ENCODE measurements at places on chromosomes 1 and 21. TPM values are rescaled to one million over a fixed set of nuclear protein-coding genes. Genes with fewer than 3 reads are reported as not detected.

DNA sequence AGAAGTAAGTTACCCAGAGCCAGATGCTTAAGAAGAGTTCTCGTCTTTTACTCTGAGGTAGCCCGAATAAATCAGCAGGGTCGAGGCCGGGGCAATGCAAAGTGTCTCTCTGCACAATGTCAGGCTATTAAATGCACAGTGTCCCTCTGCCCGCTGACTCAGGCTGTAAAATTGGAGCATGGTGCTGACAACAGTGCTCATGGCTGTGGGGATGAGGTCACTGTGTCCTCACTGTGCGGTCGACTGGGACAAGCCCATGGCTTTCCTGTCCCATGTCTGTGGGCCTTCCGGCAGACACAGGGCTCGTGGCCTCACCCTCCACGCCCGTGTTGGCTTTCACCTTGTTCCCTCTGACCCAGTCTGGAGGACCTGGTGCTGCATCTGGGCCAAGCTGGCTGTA is 14.6 kb upstream of the SLC2A1 start:
- H3K36me3 ChIP-seq: no peaks in the 10 kb centered on the region
- H3K27ac ChIP-seq: no peak overlapping the region
- DNase-seq: peak; percentile 39

DNA sequence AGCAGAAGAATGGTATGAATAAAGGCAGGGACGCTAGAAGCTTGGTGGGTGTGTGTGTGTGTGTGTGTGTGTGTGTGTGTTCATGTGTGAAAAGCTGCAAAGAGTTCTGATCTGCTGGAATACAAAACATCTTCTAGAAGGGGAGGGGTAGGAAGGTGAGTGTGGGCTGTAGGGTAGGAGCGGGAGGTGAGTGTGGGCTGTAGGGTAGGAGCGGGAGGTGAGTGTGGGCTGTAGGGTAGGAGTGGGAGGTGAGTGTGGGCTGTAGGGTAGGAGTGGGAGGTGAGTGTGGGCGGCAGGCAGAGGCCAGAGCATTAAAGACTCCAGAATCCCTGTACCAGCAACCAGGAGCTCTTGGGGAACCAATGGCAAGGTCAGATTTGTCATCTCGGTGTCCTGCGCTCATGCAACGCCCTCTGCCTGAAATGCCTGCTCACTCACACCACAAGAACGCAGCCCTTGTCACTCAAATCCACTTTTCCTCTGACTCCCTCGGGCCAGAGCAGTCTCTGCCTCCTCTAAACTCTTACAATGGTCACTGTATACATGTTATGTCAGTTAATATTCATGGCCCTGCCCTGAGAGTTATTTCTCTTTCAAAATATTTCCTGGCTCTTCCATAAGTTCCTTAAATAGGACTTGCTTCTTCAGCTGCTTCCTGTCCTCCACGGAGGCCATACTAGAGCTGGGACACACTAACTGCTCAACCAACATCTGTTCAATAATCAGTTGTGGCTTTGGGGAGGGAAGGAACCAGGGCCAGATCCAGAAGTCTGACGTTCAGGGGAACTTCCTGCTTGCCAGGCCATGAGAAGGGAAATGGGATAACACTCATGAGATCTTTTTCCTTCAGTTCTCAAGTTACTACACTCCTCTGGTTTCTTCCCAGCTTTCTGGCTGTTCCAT is 53.6 kb upstream of the ZNF644 start:
- H3K27me3 ChIP-seq: no peaks in the 10 kb centered on the region
- no peak overlapping the region for H3K4me3 ChIP-seq
- H3K4me1 ChIP-seq: no peaks in the 10 kb centered on the region
- no peaks in the 10 kb centered on the region for H3K36me3 ChIP-seq

HES3 gene
- not detected for total RNA-seq

C1QA gene
- total RNA-seq: not detected

DNA sequence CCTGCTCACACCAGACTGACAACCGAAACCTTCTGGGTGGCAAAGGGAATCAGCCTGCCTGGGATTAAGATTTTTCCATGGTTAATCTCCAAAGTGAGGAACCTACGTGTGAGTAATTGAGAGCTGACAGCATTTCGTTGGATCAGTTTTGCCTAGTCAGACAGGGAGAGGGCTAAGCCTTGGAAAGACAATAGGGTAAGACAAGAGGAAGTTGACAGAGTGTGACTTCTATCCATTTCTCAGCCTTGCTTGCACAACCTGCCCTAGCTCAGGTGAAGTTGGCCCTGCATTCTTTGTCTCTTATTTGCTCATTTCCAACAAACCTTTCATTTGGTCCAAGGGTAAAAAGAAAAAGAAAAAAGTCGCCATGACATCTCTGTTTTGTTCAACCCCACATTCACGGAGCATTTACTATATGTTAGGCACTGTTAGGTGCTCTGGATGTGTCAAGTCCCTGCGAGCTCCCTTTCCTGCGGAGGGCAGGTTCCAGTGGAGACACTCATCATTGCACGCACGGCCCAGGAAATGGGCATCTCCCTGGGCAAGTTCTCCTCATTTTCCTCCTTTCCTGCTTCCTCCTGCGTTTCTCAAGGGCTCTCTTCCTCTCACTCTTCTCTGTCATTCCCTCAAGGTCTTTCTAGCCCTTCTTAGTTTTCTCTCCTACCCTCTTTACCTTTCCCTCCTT is 23.3 kb downstream of the KIRREL1 start:
- H3K27ac ChIP-seq: peak overlapping the region; percentile 99
- H3K27me3 ChIP-seq: no peaks in the 10 kb centered on the region
- peak; percentile 55 for DNase-seq
- peak overlapping the region; percentile 3 for H3K4me3 ChIP-seq
- no peaks in the 10 kb centered on the region for H3K36me3 ChIP-seq

KRTAP8-1 gene
- not detected for total RNA-seq

ATP6V1G3 gene
- not detected for total RNA-seq

GRCh38 chr21:29671728-29672127 is 268.1 kb downstream of the GRIK1 start:
- H3K27ac ChIP-seq: no peak overlapping the region
- H3K4me1 ChIP-seq: no peaks in the 10 kb centered on the region
- DNase-seq: no peak
- peaks cover 11% of the 10 kb centered on the region for H3K27me3 ChIP-seq
- H3K4me3 ChIP-seq: no peak overlapping the region
- H3K36me3 ChIP-seq: no peaks in the 10 kb centered on the region

DNA sequence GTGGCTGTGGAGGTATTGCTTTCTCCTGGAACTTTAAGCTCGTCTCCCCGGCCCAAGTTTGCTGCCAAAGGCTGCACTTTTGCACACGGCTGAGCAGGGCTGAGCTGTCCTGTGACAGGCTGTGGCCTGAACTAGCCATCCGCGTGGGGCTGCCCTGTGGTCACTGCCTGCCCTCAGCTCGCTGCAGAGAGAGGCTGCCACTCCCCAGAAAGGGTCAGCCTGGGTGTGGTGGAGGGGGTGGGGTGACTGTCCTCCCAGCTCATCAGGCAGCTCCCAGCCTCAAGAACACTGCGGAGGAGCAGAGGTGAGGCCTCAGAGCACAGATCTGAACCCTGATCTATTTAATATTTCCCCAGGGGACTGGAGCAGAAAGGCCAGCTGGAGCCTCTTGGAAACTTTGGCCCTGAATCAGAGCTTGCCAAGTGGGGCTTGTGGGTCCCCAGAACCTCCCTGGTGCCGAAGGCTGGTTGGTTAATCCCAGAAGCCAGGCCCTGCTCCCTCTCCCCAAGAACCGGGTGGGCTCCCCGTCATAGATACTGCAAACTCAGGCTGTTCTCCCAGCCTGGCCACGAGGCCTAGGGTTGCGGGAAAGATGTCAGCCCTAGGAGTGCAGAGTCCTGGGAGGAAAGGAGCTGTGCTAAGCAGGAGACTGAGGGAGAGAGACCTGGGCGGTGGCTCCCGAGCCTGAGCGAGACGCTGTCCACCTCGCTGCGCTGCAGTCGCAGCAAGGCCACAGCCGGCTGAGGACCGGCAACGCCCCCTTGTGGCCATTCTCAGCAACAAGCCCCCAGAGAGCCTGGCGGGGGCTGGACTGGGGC is 125.1 kb upstream of the IPO9 start:
- peak overlapping the region; percentile 99 for H3K27ac ChIP-seq
- 0 out of 2 replicates have a peak overlapping the region, but pooled peaks have one; percentile 18 for H3K4me3 ChIP-seq
- peaks cover 44% of the 10 kb centered on the region for H3K4me1 ChIP-seq
- H3K36me3 ChIP-seq: no peaks in the 10 kb centered on the region
- H3K27me3 ChIP-seq: no peaks in the 10 kb centered on the region

NBPF19 gene
- total RNA-seq: 7.7 TPM

GRCh38 chr21:35857095-35857494 is 203.2 kb downstream of the SETD4 start:
- H3K36me3 ChIP-seq: no peaks in the 10 kb centered on the region
- DNase-seq: no peak
- H3K4me3 ChIP-seq: no peak overlapping the region
- H3K4me1 ChIP-seq: no peaks in the 10 kb centered on the region

- H3K36me3 ChIP-seq: no peaks in the 10 kb centered on the region
- H3K4me3 ChIP-seq: no peak overlapping the region
- H3K27ac ChIP-seq: no peak overlapping the region
- no peak for DNase-seq
These were observed 45.0 kb upstream of the C1orf53 start for GRCh38 chr1:197857477-197857876.

DNA sequence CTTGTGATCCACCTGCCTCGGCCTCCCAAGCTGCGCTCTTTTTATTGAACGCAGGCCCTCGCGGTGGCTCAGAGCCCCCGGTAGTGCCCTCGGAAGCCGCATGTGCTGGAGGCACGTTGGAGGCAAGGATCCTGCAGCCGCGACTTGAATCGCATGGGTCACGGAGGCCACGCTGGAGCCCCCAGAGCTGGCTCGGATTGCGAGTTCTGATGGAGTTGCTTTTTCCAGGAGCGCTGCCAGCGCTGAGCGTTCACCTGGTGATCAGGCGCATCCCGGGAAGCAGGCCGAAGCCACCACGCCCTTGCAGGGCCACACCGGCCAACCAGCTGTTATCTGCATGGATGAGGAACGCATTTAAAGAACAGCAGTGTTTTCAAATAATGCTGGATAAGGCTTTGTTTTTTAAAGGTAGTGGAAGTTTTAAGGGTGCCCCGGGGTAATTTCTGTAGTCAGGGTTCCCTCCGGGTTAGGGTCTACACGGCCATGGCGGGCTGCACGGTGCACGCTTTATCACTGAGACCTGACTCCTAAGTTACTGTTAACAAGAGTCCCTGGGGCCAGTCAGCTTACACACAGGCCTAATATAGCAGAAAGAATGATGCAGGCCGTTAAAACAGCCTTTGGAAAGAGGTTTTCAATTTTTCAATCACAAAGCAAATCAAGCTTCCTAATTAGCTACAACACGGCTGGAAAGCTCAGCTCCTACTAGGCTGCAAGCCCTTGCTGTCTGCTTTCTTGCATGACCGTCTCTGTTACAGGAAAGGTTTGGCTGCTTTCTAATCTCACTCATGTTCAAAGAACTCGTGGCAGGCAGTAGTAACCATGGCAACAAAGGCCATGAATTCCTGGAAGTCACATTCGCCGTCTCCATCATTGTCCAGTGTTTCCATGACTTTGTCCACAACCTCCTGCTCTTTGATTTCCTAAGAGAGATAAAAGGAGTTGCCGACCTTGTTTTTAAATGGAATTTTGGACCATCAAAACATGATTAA is 6.0 kb downstream of the S100B start:
- DNase-seq: peak; percentile 92
- no peaks in the 10 kb centered on the region for H3K36me3 ChIP-seq
- H3K4me1 ChIP-seq: peaks cover 13% of the 10 kb centered on the region
- peak overlapping the region; percentile 13 for H3K27ac ChIP-seq
- H3K4me3 ChIP-seq: 0 out of 2 replicates have a peak overlapping the region, but pooled peaks have one; percentile 3
- H3K27me3 ChIP-seq: no peaks in the 10 kb centered on the region

DNA sequence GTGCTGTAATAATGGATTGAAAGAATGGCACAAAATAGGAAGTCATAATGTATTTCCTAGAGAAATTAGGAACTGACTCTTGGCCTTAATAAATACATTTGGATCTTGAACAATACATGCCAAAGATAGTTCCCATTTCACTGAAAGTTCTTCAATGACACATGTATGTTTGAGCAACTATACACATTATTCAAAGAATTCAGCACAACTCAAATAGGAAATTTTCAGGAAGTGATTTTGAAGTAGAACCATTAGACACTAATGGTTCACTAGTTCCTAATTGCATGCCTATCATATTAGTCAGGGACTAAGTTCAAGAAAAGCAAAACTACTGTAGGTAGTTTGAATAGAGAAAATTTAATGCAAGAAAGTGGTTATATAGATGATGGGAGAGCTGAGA is 404.7 kb downstream of the LMO4 start:
- no peaks in the 10 kb centered on the region for H3K4me1 ChIP-seq
- H3K27ac ChIP-seq: no peak overlapping the region
- no peak for DNase-seq
- no peaks in the 10 kb centered on the region for H3K36me3 ChIP-seq

GRCh38 chr1:100009458-100009857 is 39.7 kb downstream of the SLC35A3 start:
- no peak overlapping the region for H3K4me3 ChIP-seq
- peaks cover 12% of the 10 kb centered on the region for H3K4me1 ChIP-seq
- no peaks in the 10 kb centered on the region for H3K27me3 ChIP-seq
- no peak overlapping the region for H3K27ac ChIP-seq
- H3K36me3 ChIP-seq: 0 out of 2 replicates have a peak, but pooled peaks cover 4% of the 10 kb centered on the region
- DNase-seq: peak; percentile 72

METTL13 gene
- total RNA-seq: 19.6 TPM

GRCh38 chr1:221824025-221824424 is 82.1 kb upstream of the DUSP10 start:
- H3K36me3 ChIP-seq: no peaks in the 10 kb centered on the region
- DNase-seq: peak; percentile 90
- H3K4me1 ChIP-seq: peaks cover 23% of the 10 kb centered on the region
- no peak overlapping the region for H3K4me3 ChIP-seq
- peak overlapping the region; percentile 24 for H3K27ac ChIP-seq
- H3K27me3 ChIP-seq: no peaks in the 10 kb centered on the region
